Neural crest cell (in vitro differentiated cells): ENCODE measurements at places on chromosomes 6 and 20.

GRCh38 chr6:108363889-108364313, 69.0 kb downstream of the AFG1L start:
- no peak for DNase-seq

- DNase-seq = no peak
Observed at GRCh38 chr20:58661598-58662473, 10.8 kb downstream of the STX16 start.

- no peak for DNase-seq
Observed at GRCh38 chr20:57217802-57218201, 48.6 kb downstream of the BMP7 start.

- DNase-seq = no peak
Observed at GRCh38 chr6:149898966-149899365, 1.1 kb upstream of the RAET1E start.

GRCh38 chr6:111552241-111552744, 53.4 kb downstream of the TRAF3IP2 start:
- DNase-seq = no peak

GRCh38 chr6:8415280-8415679, 20.1 kb downstream of the SLC35B3 start:
- no peak for DNase-seq

DNA sequence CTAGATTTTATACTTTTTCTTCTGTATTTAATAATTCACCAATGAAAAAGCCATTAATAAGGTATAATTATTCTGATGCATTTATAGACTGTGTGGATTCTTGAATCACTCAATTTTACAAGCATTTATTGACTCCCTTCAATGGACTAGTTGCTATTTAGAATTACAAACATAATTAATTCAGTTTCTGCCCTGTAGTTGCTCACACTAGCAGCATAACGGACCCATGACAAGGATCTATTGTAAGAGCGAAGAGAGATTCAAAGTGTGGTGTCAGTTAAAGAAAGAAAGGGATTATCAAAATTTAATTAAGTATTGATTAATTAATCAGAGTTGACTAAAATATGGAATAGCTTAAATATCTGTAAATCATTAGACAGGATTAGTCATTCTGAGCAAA, 602.6 kb upstream of the PTCHD4 start:
- DNase-seq = no peak

- no peak for DNase-seq
Observed at GRCh38 chr6:19311786-19312185, 525.4 kb upstream of the ID4 start.

- no peak for DNase-seq
Observed at GRCh38 chr6:78701407-78701806, 165.9 kb upstream of the IRAK1BP1 start.

DNA sequence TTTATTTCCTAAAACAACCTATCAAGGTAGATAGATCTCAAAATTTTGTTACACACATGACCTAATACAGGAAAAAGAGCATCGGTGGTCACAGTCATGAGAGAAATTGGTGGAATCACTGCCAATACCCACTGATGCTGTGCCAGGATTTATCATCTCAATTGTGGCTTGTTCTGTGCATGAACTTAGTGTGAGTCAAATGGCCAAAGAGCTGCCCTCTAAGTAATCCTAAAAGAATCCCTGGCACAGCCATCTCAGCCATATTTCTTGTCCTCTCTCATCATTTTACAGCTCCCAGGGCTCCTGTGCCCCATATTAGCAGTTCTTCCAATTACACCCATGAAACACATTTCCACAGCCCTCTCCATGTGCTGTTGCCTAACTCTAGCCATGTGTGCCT, 6.1 kb downstream of the GSTA5 start:
- no peak for DNase-seq

GRCh38 chr6:142429195-142429594, 127.4 kb downstream of the ADGRG6 start:
- DNase-seq = no peak

DNA sequence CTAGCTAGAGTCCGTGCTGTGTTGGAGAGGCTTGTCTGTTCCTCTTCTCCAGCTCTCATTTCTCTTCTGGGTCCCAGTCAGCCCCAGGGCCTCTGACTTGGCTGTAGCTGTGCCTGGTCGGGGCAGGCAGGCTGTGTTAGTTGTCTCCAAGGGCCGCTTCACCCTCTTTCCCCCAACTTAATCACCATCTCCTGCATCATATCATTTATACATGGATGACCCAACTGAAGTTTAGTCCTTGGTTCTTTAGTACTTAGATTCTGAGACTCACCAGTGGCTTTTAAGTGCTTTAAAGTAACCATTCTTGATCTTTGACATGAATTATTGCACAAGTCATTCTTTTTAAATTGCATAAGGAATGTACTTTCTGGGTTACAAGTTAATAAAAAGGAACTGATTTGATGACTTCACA, 127.3 kb downstream of the RTN4IP1 start:
- no peak for DNase-seq

DNA sequence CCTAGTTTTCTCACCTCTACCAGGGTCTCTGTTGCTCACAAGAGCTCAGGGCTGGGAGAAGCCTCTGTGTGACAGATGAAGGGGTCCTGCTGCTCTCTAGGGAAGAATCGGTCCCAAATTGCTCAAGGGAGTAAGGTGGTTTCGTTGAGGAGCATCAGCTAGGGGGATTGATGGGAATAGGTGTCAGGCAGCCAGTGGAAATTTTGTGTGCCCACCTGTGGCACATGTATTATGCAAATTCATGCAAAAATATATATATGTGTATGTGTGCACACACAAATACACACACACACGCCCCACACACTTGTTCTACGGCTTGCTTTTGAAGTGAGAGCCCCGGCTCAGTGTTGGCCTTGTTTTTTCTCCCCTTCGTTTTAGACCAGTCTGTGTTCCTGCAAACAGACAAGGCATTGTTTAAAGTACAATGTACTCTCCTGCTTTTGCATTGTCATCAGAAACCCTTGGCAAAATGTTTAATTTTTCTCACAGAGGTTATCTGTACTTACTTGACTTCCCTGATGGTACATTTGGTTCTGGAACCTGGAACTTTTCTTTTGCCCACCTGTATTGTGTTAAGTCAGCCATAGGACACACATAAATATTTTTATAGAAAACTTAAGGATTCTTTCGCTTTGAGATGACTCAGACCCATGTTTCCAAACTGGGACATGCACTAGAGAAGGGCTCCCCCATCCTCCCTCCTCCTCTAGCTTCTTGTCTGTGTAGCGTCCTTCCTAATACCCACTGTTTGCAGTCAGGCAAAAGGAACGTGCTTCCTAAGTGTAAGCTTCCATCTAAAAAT, 26.7 kb downstream of the FOXO3 start:
- DNase-seq = no peak

DNA sequence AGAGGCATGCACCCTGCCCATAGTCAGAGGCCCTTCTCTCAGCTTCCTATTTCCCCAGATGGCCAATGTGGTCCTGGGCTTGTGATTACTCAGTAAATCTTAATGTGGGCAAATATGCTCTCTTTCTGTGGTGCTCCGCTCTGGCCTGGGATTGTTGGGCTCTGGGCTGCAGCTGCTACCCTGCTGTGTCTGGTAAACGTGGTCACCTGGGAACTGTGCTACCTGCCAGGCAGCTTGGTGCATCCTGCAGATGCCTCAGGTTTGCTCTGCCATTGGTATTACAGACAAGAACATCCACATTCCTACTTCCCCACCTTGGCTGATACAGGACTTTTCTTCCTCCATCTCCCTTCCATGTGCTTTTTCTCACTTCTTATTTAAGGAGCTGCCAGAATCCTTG, 611.5 kb upstream of the IMPG1 start:
- DNase-seq = no peak

- DNase-seq = peak; percentile 45
Observed at GRCh38 chr6:162856885-162857284, 129.1 kb downstream of the PACRG start.

DNA sequence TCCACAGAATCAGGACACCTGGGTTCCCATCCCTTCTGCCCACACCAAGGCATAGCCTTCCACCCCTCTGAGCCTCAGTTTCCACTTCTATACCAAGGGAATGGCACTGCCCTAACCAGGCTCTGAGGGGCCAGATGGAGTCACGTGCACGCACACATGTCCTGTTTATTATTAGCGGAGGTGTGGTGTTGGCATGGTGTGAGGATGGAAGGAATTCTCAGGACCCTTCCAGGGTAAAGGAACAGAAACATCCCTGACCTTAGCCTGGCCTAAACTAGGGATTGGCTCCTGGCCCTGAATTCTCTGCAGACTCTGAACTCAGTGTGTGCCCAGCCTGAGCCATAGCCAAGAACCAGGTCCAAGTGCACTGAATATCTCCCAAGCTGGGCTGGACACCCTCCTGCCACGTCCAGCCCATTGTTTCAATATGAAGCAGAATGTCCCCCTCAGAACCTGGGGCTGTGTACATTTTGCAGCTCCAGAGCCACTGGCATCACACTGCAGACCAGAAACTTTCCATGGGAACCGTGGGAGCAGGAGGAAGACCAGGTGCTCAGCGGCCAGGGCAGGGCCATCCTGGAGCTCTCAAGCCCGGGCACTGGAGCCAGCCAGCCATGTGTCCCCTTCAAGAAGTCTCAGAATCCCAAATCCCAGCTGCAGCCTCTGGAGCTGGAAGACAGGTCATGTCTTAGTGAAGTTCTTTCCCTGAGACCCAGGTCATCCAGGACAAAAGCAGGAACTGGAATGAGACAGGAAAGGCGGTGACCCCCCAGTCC, 208.4 kb downstream of the ANKRD60 start:
- DNase-seq = no peak

DNA sequence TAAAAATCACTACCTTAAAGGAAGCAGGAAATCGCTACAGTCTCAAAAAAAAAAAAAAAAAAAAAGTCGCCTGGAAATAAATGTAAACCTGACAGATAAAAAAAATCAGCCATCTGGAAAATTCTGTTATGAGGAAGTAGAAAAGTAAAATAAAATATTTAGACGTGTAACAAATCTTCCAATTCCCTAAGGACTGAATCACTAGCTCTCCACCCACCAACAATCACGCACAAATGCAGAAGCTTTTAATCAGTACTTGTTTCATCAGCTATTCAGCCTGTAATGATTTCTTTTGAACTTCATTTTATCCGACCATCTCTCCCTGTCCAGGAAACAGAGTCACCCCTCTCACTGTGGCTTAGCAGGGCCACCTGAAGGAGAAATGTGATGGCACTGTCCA, 59.0 kb downstream of the SLC23A2 start:
- DNase-seq = no peak

DNA sequence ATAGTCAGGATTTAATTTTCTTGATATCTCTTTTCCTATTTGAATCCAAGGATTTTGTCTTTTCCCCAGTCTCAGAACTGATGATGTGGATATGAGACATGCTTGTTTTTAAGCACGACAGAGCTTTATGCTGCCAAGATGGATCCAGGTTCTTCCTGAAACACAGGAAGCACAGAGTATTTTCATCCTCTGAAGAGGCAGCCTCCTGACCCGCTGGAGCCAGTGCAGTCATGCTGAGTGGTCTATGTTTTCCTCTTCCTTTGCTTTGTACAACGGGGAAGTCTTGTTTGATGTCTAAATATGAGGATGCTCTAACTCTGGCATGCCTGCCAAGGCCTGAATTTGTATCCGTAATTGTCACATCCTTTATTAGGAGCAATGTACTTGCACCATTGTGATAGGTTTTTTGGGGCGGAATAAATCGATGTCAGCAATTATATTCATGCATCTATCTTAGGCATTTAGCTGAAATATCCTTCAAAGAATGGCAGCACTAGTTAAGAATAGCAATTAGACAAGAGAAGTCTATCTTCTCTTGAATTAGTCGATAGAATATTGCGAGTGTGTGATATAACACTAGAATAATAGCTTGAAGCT, 407.1 kb upstream of the JAG1 start:
- DNase-seq = no peak

- no peak for DNase-seq
Observed at GRCh38 chr6:14231501-14232280, 114.1 kb downstream of the CD83 start.

- no peak for DNase-seq
Observed at GRCh38 chr6:108632441-108632840, 71.7 kb downstream of the FOXO3 start.

- no peak for DNase-seq
Observed at GRCh38 chr6:154931711-154932424, 63.2 kb upstream of the TIAM2 start.

DNA sequence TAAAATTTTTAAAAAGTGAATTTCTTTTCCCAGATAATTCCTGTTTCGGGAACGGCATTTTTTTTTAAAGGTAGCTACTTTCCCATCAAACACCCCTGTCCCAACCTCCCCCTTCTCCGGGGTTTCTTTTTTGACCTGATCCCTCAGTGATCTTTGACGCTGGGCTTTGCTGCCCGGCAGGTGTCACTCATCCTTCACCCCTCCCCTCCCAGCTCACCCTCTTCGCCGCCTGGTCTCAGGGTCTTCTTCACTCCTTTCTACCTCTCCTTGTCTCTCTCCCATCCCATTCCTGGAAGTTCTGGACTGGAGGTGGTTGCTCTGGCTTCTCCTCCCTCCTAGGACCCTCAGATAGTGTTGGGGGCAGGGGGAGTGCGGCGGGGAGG, 329 bp upstream of the GPR6 start:
- no peak for DNase-seq

DNA sequence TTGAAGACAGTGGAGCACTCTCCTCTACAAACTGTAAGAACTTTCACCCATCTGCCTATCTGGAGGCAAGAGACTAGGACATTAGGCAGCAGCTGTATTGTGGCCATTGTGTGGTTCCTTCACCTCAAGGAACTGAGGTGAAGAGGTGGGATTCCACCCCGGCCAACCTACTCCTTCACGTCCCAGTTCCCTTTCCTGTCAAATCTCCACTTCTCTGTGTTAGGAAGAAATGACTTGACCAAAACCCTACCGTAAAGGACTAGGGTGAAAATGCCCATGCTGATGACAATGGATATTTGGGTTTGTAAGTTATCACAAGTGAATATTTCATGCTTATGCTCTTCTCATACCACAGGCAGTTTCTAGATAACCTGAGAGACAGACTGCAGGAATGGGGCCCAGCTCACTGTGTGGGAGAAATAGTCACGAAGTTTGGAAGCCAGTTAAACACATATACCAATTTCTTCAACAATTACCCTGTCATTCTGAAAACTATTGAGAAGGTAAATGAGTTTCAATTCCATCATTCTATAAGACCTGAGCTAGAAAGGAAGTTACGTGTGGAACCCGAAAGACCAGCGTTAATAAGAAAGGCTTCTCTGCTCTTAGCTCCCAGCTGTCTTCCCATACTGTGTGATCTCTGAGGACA, 86.6 kb downstream of the ECT2L start:
- DNase-seq = no peak

- no peak for DNase-seq
Observed at GRCh38 chr6:53635322-53635721, 30.2 kb downstream of the KLHL31 start.
